ENCODE measurements at places on chromosomes 12 and 14.

DNA sequence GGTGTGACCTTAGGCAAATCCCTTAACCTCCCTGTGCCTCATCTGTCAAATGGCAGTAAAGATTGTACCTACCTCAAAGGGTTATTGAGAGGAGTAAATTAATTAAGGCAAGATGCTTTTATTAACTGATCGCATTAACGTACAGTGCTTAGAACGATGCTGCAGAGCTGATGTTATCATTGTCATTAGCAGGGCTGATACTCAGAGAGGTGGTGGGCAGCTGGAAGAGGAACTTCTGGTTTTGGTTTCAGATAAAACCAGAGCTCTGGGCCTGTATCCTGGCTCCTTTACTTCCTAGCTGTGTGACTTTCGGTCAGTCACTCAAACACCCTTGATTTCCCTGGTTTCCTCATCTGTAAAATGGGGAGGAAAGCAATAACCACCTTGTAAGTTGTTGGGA is 55.1 kb downstream of the CALM1 start:
- DNase-seq: no peak

GRCh38 chr12:77814386-77814785 is 16.3 kb upstream of the NAV3 start:
- no peak for DNase-seq

- DNase-seq: no peak
These were observed 77.0 kb upstream of the FOXN3 start for GRCh38 chr14:89493877-89494634.

DNA sequence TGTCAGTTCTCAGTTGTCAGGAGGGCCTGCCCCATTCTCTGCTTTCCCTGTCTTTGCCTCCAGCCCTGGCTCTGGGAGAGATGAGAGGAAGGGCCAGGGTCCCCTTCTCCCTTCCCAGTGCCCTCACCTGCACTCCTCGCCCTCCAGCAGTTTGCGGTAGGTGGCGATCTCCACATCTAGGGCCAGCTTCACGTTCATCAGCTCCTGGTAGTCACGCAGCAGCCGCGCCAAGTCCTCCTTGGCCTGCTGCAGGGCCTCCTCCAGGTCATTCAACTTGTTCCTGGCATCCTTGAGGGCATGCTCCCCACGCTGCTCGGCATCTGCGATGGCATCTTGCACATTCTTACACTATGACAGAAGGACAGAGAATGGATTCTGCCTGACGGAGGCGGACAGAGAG is 5.4 kb downstream of the KRT2 start:
- no peak for DNase-seq

- no peak for DNase-seq
These were observed 66.5 kb downstream of the TBC1D30 start for GRCh38 chr12:64890873-64891468.

DNA sequence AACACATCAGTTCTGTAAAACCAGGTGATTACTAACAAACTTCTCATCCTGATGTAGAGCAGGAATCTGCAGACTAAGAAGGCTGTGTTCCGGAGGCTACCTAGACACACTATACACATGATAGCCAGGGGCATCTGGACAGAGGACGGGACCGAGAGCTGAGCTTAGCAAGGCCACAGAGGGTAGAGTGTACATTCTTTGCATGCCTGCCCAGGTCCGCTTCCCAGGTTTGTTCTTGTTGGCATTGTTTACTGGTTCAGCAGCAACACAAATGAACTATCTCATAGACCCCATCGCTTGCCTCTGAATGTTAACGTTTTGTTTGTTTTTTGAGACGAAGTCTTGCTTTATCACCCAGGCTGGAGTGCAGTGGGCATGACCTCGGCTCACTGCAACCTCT is 17.7 kb upstream of the TEAD4 start:
- DNase-seq: no peak
